Activated T-helper 2 cell treated with anti-CD3 and anti-CD28 coated beads, Interferon-gamma antibody, Interleukin-2, Interleukin-4, amounts not matched to agents 10 μg/mL and 5 μg/mL and 100 μg/mL, durations not matched to agents 14 hours and 24 hours and 36 hours (primary cell): ENCODE measurements at places on chromosomes 5 and 9. TPM values are rescaled to one million over a fixed set of nuclear protein-coding genes. Genes with fewer than 3 reads are reported as not detected.

GRCh38 chr5:179797741-179798140, 4.0 kb downstream of the LTC4S start:
- H3K36me3 ChIP-seq: peaks cover 29% of the 10 kb centered on the region
- H3K27ac ChIP-seq: no peak overlapping the region
- no peaks in the 10 kb centered on the region for H3K27me3 ChIP-seq
- H3K4me3 ChIP-seq: no peak overlapping the region
- no peak for DNase-seq
- peaks cover 17% of the 10 kb centered on the region for H3K4me1 ChIP-seq

- H3K27me3 ChIP-seq: no peaks in the 10 kb centered on the region
- no peaks in the 10 kb centered on the region for H3K36me3 ChIP-seq
- H3K4me3 ChIP-seq: no peak overlapping the region
- no peak for DNase-seq
- no peak overlapping the region for H3K27ac ChIP-seq
- no peaks in the 10 kb centered on the region for H3K4me1 ChIP-seq
Observed at GRCh38 chr5:79200573-79201183, 35.3 kb upstream of the JMY start.

Gene BNC2
- not detected in 2 replicates for total RNA-seq

DNA sequence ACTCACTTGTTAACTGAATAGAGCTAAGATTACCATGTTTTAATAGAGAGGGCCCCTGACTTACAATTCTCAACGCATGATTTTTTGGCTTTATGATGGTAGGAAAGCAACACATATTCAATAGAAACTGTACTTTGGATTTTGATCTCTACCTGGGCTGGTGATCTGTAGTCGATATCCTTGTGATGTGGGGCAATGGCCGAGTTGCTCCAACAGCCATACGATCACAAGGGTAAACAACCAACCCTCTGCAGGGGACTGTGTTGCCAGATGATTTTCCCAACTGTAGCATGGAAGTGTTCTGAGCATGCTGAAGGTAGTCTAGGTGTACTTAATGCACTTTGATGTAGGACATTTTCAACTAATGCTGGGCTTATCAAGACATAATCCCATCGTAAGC, 36.5 kb downstream of the NSUN2 start:
- H3K4me3 ChIP-seq: no peak overlapping the region
- H3K27me3 ChIP-seq: peaks cover 2% of the 10 kb centered on the region
- H3K27ac ChIP-seq: no peak overlapping the region
- H3K4me1 ChIP-seq: no peaks in the 10 kb centered on the region
- DNase-seq: no peak
- H3K36me3 ChIP-seq: peaks cover 44% of the 10 kb centered on the region

DNA sequence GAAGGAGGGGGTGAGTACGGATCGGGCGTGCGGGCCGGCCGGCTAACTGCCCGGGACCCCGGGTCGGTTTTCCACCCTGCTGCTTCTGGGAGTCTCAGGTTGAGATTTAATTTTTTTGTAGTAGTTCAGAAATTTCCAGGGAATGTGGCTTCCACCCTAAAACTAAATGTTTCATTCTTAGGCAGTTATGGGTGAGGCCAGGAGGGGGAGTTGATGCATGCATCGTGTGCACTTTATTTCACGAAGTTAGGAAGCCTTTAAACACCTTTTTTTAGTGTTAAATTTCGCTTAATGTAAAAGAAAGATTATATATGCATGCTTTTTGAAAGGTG, 905 bp downstream of the CDK9 start:
- H3K4me3 ChIP-seq: peak overlapping the region; percentile 97
- peaks cover 50% of the 10 kb centered on the region for H3K36me3 ChIP-seq
- peaks cover 51% of the 10 kb centered on the region for H3K4me1 ChIP-seq
- DNase-seq: no peak

- no peak for DNase-seq
- no peak overlapping the region for H3K4me3 ChIP-seq
- no peaks in the 10 kb centered on the region for H3K27me3 ChIP-seq
- peaks cover 2% of the 10 kb centered on the region for H3K4me1 ChIP-seq
- no peak overlapping the region for H3K27ac ChIP-seq
- no peaks in the 10 kb centered on the region for H3K36me3 ChIP-seq
Observed at GRCh38 chr5:102889033-102889432, 133.9 kb downstream of the PAM start.

Gene OGN
- total RNA-seq: not detected in 2 replicates

GRCh38 chr5:78268356-78268755, 26.1 kb downstream of the AP3B1 start:
- peaks cover 23% of the 10 kb centered on the region for H3K36me3 ChIP-seq
- no peak for DNase-seq
- no peaks in the 10 kb centered on the region for H3K4me1 ChIP-seq
- H3K27me3 ChIP-seq: no peaks in the 10 kb centered on the region

GRCh38 chr9:96047741-96048103, 172.2 kb downstream of the ERCC6L2 start:
- no peaks in the 10 kb centered on the region for H3K36me3 ChIP-seq
- peaks cover 4% of the 10 kb centered on the region for H3K4me1 ChIP-seq
- no peak overlapping the region for H3K4me3 ChIP-seq
- no peaks in the 10 kb centered on the region for H3K27me3 ChIP-seq
- peak overlapping the region; percentile 85 for H3K27ac ChIP-seq

Gene FRRS1L
- not detected in 2 replicates for total RNA-seq

- no peak for DNase-seq
- no peak overlapping the region for H3K4me3 ChIP-seq
- H3K27me3 ChIP-seq: no peaks in the 10 kb centered on the region
- H3K4me1 ChIP-seq: peaks cover 38% of the 10 kb centered on the region
Observed at GRCh38 chr5:10625700-10626472, 62.0 kb downstream of the ANKRD33B start.

GRCh38 chr9:81693671-81694378, 4.5 kb upstream of the TLE1 start:
- no peak overlapping the region for H3K27ac ChIP-seq
- peaks cover 2% of the 10 kb centered on the region for H3K36me3 ChIP-seq
- no peak for DNase-seq
- H3K4me3 ChIP-seq: no peak overlapping the region
- H3K4me1 ChIP-seq: peaks cover 4% of the 10 kb centered on the region

- no peak overlapping the region for H3K4me3 ChIP-seq
- H3K4me1 ChIP-seq: no peaks in the 10 kb centered on the region
- H3K27me3 ChIP-seq: no peaks in the 10 kb centered on the region
- no peak for DNase-seq
- no peak overlapping the region for H3K27ac ChIP-seq
Observed at GRCh38 chr5:144422018-144422727, 251.5 kb downstream of the KCTD16 start.

Gene HACD4
- 2.2 and 2.4 TPM in 2 replicates for total RNA-seq

DNA sequence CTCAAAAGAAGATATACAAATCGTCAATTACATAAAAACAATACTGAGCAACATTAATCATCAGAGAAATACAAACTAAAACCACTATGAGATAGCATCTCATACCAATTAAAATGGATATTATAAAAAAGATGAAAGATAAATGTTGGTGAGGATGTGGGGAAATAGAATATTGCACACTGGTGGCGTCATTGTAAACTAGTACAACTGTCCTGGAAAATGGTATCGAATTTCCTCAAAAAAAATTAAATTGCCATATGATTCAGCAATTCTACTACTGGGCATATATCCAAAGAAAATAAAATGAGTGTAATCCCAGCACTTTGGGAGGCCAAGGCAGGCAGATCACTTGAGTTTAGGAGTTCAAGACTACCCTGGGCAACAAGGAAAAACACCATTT, 326.0 kb upstream of the FTMT start:
- DNase-seq: no peak
- H3K27ac ChIP-seq: no peak overlapping the region
- no peaks in the 10 kb centered on the region for H3K27me3 ChIP-seq
- no peaks in the 10 kb centered on the region for H3K36me3 ChIP-seq
- H3K4me3 ChIP-seq: no peak overlapping the region

DNA sequence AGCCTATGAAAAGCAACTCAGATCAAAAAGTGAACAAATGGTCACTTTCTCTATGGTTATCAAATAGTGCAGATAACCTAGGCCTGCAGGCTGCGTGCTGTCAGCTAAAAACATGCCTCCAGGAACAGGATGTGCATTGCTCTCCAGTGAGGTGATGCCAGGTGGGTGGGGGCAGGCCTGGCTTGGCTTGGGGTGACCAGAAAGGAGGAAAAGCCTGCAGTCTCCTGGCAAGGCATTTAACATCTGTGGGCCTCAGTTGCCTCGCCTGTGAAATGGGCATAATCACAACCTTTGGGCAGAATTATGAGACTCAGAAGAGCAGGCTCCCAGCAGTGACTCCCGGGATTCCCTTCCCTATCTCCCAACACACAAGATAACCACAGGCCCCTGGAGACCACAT, 135.9 kb downstream of the COL23A1 start:
- H3K27me3 ChIP-seq: no peaks in the 10 kb centered on the region
- no peak overlapping the region for H3K4me3 ChIP-seq
- H3K27ac ChIP-seq: no peak overlapping the region
- no peaks in the 10 kb centered on the region for H3K36me3 ChIP-seq
- no peak for DNase-seq

Gene MYOT
- total RNA-seq: not detected in 2 replicates

Gene PAPPA
- not detected in 2 replicates for total RNA-seq

GRCh38 chr9:4788703-4789102, 4.0 kb upstream of the RCL1 start:
- H3K4me3 ChIP-seq: no peak overlapping the region
- H3K4me1 ChIP-seq: peaks cover 24% of the 10 kb centered on the region
- no peak for DNase-seq
- H3K27ac ChIP-seq: no peak overlapping the region
- H3K36me3 ChIP-seq: no peaks in the 10 kb centered on the region
- H3K27me3 ChIP-seq: peaks cover 15% of the 10 kb centered on the region

- H3K27ac ChIP-seq: no peak overlapping the region
- H3K4me1 ChIP-seq: no peaks in the 10 kb centered on the region
- no peaks in the 10 kb centered on the region for H3K36me3 ChIP-seq
- DNase-seq: no peak
- no peak overlapping the region for H3K4me3 ChIP-seq
Observed at GRCh38 chr9:84436386-84437109, 96.0 kb upstream of the SLC28A3 start.

GRCh38 chr5:163260961-163261360, 176.4 kb upstream of the CCNG1 start:
- no peak overlapping the region for H3K4me3 ChIP-seq
- H3K36me3 ChIP-seq: no peaks in the 10 kb centered on the region
- no peaks in the 10 kb centered on the region for H3K4me1 ChIP-seq
- no peak overlapping the region for H3K27ac ChIP-seq
- H3K27me3 ChIP-seq: no peaks in the 10 kb centered on the region

DNA sequence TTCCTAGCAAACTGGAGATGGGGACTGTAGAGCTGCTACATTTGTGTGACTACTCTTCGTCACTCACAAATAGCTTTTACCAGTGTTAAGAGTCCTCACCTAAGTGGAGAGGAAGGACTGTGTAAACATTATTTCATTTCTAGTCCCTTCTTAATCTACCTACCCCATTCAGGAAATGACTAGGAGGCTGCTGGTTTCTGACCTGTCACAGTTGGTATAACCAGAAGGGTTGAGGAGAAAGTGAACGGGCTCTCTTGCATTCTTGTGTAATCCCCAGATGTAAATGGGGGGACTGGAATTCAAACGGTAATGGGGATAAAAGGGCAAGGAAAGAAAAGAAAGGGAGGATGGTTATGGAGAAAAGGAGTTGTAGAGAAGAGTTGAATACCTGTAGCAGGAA, 35.4 kb upstream of the BNIP1 start:
- peaks cover 25% of the 10 kb centered on the region for H3K36me3 ChIP-seq
- no peak for DNase-seq
- H3K27ac ChIP-seq: no peak overlapping the region

GRCh38 chr9:83047839-83048775, 14.8 kb downstream of the RASEF start:
- no peaks in the 10 kb centered on the region for H3K36me3 ChIP-seq
- H3K27ac ChIP-seq: no peak overlapping the region
- no peak overlapping the region for H3K4me3 ChIP-seq
- no peaks in the 10 kb centered on the region for H3K27me3 ChIP-seq

DNA sequence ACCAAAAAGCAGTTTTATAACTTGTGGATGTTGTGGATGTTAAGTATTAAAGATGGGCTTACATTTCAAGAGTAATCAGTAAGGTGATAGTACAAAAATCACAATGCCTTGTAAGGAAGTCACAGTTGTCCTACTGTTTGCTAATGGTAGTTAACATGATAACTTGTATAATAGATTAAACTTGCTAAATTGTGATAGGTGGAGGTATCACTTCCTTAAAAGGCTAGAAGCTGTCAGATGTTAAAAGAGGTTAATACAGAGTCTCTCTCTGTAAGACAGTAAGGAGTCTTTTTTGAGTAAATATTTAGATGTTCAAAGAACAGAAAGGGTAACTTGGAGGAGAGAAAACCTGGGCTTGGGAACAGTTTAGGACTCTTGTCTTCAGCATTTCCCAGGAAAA, 14.2 kb upstream of the MACIR start:
- peaks cover 54% of the 10 kb centered on the region for H3K27me3 ChIP-seq
- H3K4me3 ChIP-seq: no peak overlapping the region
- peaks cover 5% of the 10 kb centered on the region for H3K4me1 ChIP-seq
- no peak overlapping the region for H3K27ac ChIP-seq
- no peaks in the 10 kb centered on the region for H3K36me3 ChIP-seq
- DNase-seq: no peak

- no peak for DNase-seq
- H3K36me3 ChIP-seq: peaks cover 64% of the 10 kb centered on the region
- H3K27ac ChIP-seq: no peak overlapping the region
- no peaks in the 10 kb centered on the region for H3K27me3 ChIP-seq
Observed at GRCh38 chr9:92208693-92209524, 84.6 kb downstream of the IARS1 start.

DNA sequence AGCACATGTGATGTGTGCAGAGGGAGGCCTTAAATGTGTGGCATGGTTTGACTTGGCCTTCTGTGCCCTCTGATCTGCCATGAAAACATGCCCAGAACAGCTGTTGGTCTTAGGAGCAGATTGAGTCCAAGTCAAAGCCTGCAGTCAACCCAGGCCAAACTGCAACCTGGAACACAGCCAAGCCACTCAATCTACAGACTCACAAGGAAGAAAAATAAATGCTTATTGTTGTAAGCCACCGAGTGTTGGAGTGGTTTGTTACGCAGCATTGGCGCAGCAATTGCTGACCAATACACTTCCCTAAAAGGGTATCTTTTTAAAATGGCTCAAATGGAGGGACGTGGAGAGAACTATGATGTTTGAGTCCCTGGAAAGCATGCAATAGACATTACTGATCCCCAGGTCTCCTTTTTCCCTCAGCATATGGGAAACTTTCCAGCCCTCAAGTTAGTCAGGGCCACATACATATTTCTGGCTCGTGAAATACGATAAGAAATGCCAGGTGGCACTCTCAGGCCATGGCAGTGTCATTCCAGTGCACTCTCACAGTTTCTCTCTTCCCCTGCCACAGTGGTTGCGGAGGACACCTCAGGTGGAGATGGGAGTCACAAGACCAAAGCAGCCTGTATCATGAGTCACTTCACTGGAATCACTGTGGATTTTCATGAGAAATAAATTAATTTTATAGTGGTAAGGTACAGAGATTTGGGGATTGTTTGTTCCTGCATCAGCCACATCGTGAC, 168.0 kb upstream of the ZNF618 start:
- H3K4me1 ChIP-seq: no peaks in the 10 kb centered on the region
- H3K27ac ChIP-seq: no peak overlapping the region
- H3K36me3 ChIP-seq: no peaks in the 10 kb centered on the region
- DNase-seq: no peak
- H3K27me3 ChIP-seq: peaks cover 2% of the 10 kb centered on the region
